Peyer's patch (tissue), 4 donors: ENCODE measurements at places on chromosomes 2 and 18.

DNA sequence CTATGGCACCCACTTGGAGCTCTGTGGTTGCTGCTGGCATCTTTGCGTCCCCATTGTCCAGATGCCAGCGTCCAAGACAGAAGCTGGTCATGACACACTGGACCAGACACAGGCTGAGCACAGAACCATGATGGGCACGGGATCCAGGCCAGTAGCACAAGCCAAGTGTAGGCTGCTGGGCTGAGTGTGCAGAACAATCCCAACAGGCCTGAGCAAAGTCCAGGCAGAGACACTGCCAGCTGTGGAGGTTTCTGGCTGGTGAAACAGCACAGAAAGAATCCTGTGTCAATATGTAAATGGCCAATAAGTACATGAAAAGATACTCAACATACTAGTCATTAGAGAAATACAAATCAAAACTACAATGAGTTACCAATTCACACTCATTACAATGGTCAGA, 705.4 kb downstream of the METTL4 start:
- no peak for DNase-seq

DNA sequence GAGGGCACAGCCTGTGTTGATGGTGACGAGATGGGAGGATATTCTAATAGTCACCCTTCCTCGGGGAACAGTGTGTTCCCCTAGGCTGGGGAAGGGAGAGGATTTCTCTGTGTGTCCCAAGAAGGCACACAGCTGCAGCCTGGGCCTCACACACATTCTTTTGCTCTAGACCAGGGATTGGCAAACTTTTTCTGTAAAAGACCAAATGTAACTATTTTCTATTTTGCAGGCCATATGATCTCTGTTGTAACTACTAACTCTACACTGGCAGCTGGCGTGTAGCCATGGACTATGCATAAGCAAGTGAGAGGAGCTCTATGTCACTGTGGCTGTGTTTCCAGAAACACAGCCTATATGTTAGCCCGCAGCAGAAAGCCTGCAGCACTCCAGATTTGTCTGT, 65.8 kb downstream of the ARHGAP28 start:
- no peak for DNase-seq

DNA sequence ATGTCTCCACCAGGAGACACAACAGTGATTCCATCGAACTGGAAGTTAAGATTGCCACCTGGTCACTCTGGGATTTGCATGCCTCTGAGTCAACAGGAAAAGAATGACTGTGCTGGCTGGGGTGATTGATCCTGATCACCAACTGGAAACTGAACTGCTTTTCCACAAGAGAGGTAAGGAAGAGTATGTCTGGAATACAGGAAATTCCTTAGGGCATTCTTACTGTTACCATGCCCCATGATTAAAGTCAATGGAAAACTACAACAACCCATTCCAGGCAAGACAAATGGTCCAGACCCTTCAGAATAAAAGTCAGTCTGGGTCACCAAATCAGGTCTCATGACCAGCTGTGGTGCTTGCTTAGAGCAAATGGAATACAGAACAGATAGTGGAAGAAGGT, 12.0 kb upstream of the DDX1 start:
- no peak for DNase-seq

DNA sequence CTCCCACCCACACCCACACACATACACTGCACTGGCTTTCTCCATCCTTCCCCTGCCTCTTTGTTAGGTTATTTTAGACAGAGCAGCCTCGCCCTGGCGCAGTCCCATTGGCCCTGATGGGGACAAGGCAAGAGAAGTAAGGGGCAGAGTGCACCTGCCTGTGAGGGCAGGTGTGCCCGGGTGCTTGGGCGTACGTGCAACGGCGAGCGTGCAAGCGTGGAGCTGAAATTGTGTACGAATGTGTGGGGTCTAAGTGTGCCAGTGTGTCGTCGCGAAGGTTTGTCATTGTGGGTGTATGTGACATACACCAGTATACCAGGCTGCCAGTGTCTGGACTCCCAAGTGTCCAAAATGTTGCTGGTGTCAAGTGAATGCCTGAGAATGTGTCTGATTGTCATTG, 544 bp downstream of the LRATD1 start:
- DNase-seq = no peak

- no peak for DNase-seq
Measured at GRCh38 chr2:19256121-19256601, 102.3 kb downstream of the OSR1 start.
